ENCODE measurements at places on chromosomes 11 and 22. TPM values are rescaled to one million over a fixed set of nuclear protein-coding genes. Genes with fewer than 3 reads are reported as not detected.

MAFF gene
- total RNA-seq: 8.4 TPM

DDX25 gene
- 0.32 TPM for total RNA-seq

GRCh38 chr22:17985606-17986005 lies 38.8 kb downstream of the MICAL3 start:
- no peak for DNase-seq

DNA sequence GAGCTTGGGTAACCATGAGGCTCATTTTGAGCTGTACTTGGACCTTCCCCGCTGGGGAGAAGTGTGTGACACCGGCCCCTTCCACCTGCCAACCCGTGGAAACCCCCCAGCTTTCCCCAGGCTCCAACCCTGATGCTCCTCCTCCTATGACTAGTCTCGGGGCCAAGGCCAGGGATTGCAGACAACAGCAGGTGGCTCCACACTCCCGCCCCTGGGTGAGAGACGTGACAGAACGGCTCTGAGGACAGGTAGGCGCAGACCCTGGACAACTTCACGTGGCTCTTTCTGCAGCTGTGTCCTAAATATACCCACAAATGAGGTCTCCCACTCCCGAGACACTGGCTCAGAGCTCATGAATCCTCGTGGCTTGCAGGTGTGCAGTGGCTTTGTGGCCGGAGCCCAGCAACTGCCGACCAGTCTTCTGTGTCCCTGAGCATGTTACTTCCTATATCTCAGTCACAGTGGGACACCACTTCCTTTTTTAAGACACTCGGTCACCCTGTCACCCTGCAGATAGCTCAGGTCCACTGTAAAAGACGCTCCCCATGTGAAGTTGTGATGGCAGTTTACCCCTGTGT lies 55.2 kb downstream of the NECTIN1 start:
- DNase-seq: no peak

DNA sequence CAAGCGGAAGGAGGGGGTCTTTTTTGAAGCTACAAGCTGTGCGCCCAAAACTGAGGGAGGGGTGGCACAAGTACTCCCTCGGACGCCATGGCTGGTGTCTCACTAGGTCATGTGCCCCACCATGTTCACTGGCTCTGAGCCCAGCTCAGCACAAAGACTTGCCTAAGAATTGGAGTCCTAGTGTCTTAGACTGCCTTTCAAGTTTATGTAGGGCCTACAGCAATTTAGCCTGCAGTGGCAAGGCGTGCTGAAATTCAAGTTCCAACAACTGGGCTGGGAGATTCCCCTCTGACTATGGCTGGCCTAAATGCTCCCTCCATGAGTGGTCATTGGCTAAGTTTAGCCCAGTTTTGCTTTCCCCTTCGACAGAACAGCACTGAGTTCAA lies 27.3 kb downstream of the FCHSD2 start:
- no peak for DNase-seq

GRCh38 chr11:18243783-18244362 lies 4.6 kb downstream of the SAA2 start:
- no peak for DNase-seq

- no peak for DNase-seq
These were observed 2.5 kb upstream of the SEPTIN3 start for GRCh38 chr22:41966607-41967240.

GRCh38 chr11:117313828-117314768 lies 2.0 kb downstream of the BACE1 start:
- no peak for DNase-seq

All from urinary bladder (tissue), 4 donors.